Osteocyte (in vitro differentiated cells): ENCODE measurements at places on chromosomes 3 and 15.
A peak's percentile ranks its signal among the peaks of the same experiment; 100 is the strongest.

DNA sequence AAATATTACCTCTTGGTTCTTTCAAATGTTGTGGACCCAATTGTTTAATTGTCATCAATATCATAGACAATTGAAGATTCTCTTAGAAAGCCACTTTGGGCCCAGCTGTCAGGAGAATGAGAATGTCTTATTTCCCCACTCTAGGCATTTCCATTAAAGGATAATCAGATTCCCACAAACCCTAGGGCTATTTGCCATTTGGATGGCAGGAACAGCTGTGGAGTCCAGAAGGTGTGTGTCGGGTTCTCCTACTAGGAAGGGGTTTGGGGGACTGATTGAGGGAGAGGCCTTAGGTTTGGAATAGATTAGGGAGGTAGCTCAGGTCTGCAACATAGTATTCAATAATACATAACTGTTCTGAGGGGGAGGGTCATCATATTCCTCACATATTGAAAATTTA lies 35.2 kb upstream of the PLSCR5 start:
- no peak overlapping the region for H3K27ac ChIP-seq
- H3K4me3 ChIP-seq: no peak overlapping the region
- no peaks in the 10 kb centered on the region for H3K36me3 ChIP-seq

DNA sequence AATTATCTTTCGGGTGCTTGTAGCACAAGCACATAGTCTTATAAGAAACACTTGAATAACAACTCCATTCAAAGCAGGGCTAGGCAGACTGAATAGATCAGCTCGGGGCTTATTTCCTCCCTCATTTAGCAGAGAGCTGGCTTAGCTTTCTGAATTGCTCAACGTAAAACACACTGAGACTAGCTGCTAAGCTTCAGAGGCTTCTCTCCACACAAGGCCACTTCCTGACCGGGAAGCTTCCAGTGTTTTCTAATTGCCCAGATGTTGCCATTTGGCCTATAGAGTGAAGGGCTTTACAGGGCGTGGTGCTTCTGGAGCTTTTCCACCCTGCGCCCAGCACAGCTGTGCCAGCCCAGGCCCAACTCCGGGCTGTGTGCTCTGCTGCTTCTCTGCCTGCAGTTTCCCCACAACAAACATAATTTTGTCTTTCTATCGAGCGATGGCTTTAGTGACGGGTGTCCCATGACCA lies 16.6 kb downstream of the FAM240A start:
- peak overlapping the region; percentile 63 for H3K4me3 ChIP-seq
- H3K27ac ChIP-seq: peak overlapping the region; percentile 67
- peaks cover 17% of the 10 kb centered on the region for H3K4me1 ChIP-seq
- peaks cover 5% of the 10 kb centered on the region for H3K27me3 ChIP-seq
- peak; percentile 53 for DNase-seq
- H3K36me3 ChIP-seq: no peaks in the 10 kb centered on the region

DNA sequence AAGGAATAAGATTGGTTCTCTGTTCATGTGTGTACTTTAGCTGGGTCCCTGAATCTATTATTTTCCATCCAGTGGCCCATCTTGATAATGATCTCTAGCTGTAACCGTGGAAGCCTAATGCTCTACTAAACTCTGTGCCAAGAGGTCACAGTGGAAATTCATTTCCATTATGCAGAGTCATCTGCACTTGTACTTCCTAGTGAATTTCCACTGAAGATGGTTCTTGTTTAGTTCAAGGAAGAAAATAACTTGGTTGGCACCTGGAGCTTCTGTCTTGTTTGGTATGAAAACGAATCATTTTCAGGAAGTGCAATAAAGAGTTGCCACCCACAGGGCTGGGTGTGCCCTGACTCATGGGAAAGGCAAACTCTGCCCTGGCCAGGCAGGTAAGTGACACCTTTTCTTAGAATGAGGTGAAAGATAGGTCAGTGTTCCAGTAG lies 10.3 kb downstream of the LPP start:
- peaks cover 2% of the 10 kb centered on the region for H3K36me3 ChIP-seq
- no peak overlapping the region for H3K4me3 ChIP-seq

DNA sequence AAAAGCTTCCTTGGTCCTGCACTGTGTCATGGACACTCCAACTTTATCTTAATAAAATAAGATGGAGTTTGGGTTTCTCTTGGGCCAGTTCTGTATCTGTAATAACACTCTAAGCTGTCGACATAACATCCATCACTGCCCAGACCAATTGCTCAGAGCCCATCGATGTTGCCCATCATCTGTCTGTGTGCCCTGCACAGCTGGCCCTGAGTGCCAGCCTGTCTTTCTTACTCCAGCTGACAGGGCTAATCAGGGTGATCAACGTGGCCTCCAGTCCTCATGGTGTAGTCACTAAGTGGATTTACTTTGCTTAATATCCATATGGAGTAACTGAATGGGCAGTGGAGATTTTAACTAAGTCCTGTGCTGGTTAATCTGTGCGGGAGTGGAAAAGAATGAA lies 419.8 kb upstream of the TPM1 start:
- no peak for DNase-seq
- no peak overlapping the region for H3K4me3 ChIP-seq
- peaks cover 35% of the 10 kb centered on the region for H3K4me1 ChIP-seq
- no peaks in the 10 kb centered on the region for H3K27me3 ChIP-seq
- no peaks in the 10 kb centered on the region for H3K36me3 ChIP-seq

- peak overlapping the region; percentile 67 for H3K27ac ChIP-seq
- H3K4me3 ChIP-seq: no peak overlapping the region
- DNase-seq: no peak
- no peaks in the 10 kb centered on the region for H3K27me3 ChIP-seq
- H3K36me3 ChIP-seq: peaks cover 4% of the 10 kb centered on the region
- H3K4me1 ChIP-seq: peaks cover 27% of the 10 kb centered on the region
Observed at GRCh38 chr3:171176244-171176933, 149.9 kb upstream of the SLC2A2 start.

- peaks cover 38% of the 10 kb centered on the region for H3K4me1 ChIP-seq
- no peak for DNase-seq
- no peaks in the 10 kb centered on the region for H3K27me3 ChIP-seq
- no peak overlapping the region for H3K4me3 ChIP-seq
- H3K36me3 ChIP-seq: no peaks in the 10 kb centered on the region
- H3K27ac ChIP-seq: peak overlapping the region; percentile 25
Observed at GRCh38 chr3:190381441-190381840, 6.5 kb upstream of the CLDN16 start.

- peak overlapping the region; percentile 74 for H3K27ac ChIP-seq
- H3K36me3 ChIP-seq: peaks cover 26% of the 10 kb centered on the region
- H3K4me1 ChIP-seq: peaks cover 40% of the 10 kb centered on the region
- H3K4me3 ChIP-seq: peak overlapping the region; percentile 56
- no peak for DNase-seq
Observed at GRCh38 chr3:189995129-189995528, 125.6 kb downstream of the P3H2 start.

DNA sequence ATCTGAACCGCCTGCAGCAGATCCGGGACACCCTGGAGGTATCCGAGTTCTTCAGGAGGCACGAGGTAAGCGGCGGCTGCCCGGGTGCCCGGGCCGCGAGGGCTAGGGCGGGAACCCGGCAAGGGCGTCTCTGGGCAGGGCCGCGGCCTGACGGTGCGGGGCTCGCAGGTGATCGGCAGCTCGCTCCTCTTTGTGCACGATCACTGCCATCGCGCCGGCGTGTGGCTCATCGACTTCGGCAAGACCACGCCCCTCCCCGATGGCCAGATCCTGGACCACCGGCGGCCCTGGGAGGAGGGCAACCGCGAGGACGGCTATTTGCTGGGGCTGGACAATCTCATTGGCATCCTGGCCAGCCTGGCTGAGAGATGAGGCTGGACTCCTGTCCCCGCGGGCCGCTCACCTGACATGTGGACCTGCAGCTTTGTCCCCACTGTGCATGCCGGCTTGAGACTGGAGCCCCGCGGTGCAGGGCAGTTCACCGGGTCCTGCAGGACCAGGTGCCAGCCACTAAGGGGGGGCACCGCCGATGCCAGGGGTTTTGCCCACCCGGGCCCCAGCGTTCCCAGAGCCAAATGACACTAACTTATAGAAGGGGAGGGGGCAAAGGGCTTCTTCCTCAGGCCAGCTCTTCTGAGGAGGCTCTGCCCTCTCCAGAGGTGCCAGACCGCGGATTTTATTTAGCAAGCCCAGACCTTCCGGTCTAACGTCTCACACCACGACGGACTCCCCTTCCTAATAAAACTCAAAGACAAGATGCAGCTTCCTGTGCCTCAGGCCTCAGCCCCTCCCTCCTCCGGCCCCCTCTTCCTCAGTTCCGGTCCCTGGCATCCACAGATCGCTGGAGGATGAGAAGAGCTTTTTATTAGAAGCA lies 9.4 kb downstream of the ITPKA start:
- peak overlapping the region; percentile 59 for H3K4me3 ChIP-seq
- H3K36me3 ChIP-seq: no peaks in the 10 kb centered on the region
- H3K27me3 ChIP-seq: peaks cover 56% of the 10 kb centered on the region
- no peak for DNase-seq

GRCh38 chr3:33921608-33922007 lies 123.2 kb downstream of the PDCD6IP start:
- H3K27ac ChIP-seq: no peak overlapping the region
- no peak overlapping the region for H3K4me3 ChIP-seq
- no peak for DNase-seq

DNA sequence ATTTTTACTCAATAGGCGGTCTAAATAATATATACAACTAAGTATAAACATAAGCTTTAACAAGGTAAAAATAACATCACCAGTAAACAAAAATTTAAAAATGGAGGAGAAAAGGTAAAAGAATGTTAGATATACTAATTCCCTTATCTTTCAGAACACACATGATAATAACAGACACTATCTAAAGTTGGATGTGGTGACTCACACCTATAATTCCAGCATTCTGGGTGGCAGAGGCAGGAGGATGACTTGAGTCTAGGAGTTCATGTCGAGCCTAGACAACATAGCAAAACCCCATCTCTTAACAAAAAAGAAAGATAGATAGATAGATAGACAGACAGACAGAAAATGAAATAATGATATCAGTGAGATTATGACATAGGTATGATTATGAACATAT lies 85.1 kb downstream of the STAG1 start:
- DNase-seq: no peak
- H3K27ac ChIP-seq: no peak overlapping the region
- H3K27me3 ChIP-seq: no peaks in the 10 kb centered on the region

- peaks cover 14% of the 10 kb centered on the region for H3K4me1 ChIP-seq
- no peak for DNase-seq
- H3K27me3 ChIP-seq: no peaks in the 10 kb centered on the region
Observed at GRCh38 chr15:40372981-40373380, 9.5 kb upstream of the KNSTRN start.

- no peak for DNase-seq
- peaks cover 14% of the 10 kb centered on the region for H3K36me3 ChIP-seq
- no peak overlapping the region for H3K27ac ChIP-seq
- no peaks in the 10 kb centered on the region for H3K27me3 ChIP-seq
- H3K4me3 ChIP-seq: no peak overlapping the region
- H3K4me1 ChIP-seq: peaks cover 47% of the 10 kb centered on the region
Observed at GRCh38 chr3:127760361-127760760, 62.0 kb downstream of the MGLL start.

- DNase-seq: no peak
- H3K4me3 ChIP-seq: no peak overlapping the region
- peaks cover 6% of the 10 kb centered on the region for H3K36me3 ChIP-seq
- peak overlapping the region; percentile 1 for H3K27ac ChIP-seq
Observed at GRCh38 chr15:99307735-99308134, 56.5 kb downstream of the LRRC28 start.

DNA sequence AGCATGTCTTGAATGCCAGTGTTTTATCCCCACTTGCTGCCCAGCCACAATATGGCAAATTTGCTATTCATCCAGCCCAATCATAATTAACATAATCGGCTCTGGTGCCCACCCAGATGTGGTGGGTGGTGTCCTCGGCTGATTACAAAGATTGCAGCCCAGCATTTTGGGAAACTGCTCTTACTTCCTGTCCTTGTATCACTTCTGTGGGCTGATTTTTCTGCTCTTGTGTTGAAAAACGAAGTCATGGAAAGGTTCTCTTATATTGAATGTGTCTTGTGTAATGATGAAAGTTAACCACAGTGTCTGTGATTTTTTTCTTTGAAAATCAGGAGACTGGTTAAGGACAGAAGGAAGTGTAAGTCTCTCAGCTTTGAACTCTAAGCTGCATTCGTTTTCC lies 141.7 kb downstream of the CACNA2D3 start:
- H3K4me1 ChIP-seq: no peaks in the 10 kb centered on the region
- H3K36me3 ChIP-seq: no peaks in the 10 kb centered on the region
- no peaks in the 10 kb centered on the region for H3K27me3 ChIP-seq
- DNase-seq: no peak
- no peak overlapping the region for H3K27ac ChIP-seq

DNA sequence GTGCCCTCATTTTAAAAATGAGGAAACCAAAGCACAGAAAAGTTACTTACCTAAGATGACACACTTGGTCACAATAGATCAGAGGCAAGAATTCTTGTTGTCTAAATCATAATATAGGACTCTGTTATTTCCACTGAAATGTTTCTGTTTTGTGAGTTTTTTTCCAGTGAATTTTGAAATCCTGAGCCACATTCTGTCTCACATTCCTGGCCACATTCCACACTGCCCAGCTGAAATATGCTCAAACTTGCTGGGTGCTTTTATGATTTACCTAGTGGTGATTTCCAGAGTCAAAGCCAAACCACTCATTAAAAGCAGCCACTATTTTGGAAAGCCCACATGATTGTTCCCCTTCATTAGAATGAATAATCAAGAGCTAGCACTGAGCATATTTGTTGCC lies 82.3 kb upstream of the NPHP3 start:
- no peaks in the 10 kb centered on the region for H3K27me3 ChIP-seq
- no peaks in the 10 kb centered on the region for H3K36me3 ChIP-seq
- peak overlapping the region; percentile 90 for H3K27ac ChIP-seq
- DNase-seq: no peak
- peaks cover 47% of the 10 kb centered on the region for H3K4me1 ChIP-seq
- H3K4me3 ChIP-seq: peak overlapping the region; percentile 30

- DNase-seq: peak; percentile 15
- H3K36me3 ChIP-seq: no peaks in the 10 kb centered on the region
- H3K27ac ChIP-seq: no peak overlapping the region
- no peaks in the 10 kb centered on the region for H3K4me1 ChIP-seq
- no peaks in the 10 kb centered on the region for H3K27me3 ChIP-seq
Observed at GRCh38 chr3:40828741-40829415, 304.1 kb downstream of the ZNF621 start.

DNA sequence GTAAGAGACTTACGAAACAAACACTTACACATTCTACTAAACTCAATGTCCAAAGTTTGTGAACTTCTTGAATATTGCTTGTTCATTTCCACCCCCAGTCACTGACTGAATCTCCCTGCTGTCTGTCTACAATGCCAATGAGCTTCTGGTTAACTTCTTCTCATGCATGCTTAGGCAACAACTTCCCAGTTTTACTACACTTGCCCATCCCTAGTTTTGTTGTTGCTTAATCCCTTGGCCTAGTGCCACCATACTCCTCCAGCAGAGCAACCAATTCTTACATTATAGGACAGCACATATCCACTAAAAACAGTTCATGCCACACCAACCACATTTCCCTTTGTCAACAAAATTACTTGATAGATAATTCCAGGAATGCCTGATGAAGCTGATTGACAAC lies 40.9 kb upstream of the CCR2 start:
- no peaks in the 10 kb centered on the region for H3K36me3 ChIP-seq
- peaks cover 20% of the 10 kb centered on the region for H3K27me3 ChIP-seq
- no peaks in the 10 kb centered on the region for H3K4me1 ChIP-seq
- no peak overlapping the region for H3K27ac ChIP-seq
- no peak for DNase-seq
- no peak overlapping the region for H3K4me3 ChIP-seq
